Smooth muscle cell of the brain vasculature (primary cell): ENCODE measurements at places on chromosomes 1 and 21.

- no peak for DNase-seq
These were observed 113.9 kb downstream of the CLIC6 start for GRCh38 chr21:34782506-34783360.

- DNase-seq: no peak
These were observed 25.0 kb downstream of the TATDN3 start for GRCh38 chr1:212816567-212817278.

- no peak for DNase-seq
These were observed 11.3 kb downstream of the SPATC1L start for GRCh38 chr21:46172863-46173528.

- peak; percentile 62 for DNase-seq
These were observed at the start of gene IFI44L for GRCh38 chr1:78619803-78620579. Gene IFI44L (plus strand): TSS chr1:78620448. CDS start chr1:78627916, 7,468 bp downstream.

DNA sequence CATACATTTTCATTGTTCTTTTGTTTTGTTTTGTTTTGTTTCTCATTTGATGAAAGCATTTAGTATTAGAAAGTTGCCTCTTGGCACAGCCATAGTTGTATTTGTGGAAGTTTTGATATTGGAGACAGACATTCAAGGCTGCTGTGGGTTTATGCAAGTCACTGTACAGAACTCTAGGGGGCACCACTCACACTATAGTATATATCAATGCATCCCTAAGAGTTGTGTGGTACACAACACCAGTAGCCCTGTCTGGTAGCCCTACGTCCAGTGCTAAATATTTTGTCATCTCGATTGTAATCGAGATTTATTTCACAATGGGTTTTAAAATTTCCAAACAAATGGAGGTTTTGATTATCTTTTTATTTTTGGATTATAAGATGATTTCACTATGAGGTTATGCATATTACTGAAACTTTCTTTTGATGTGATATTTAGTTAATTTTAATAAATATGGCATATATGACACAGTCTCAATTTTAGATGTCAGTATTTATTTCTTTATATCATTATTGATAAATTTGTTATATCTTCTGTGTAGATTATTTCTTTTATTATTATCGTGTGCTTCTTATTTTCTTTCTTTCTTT is 112.2 kb downstream of the NR5A2 start:
- no peak for DNase-seq

DNA sequence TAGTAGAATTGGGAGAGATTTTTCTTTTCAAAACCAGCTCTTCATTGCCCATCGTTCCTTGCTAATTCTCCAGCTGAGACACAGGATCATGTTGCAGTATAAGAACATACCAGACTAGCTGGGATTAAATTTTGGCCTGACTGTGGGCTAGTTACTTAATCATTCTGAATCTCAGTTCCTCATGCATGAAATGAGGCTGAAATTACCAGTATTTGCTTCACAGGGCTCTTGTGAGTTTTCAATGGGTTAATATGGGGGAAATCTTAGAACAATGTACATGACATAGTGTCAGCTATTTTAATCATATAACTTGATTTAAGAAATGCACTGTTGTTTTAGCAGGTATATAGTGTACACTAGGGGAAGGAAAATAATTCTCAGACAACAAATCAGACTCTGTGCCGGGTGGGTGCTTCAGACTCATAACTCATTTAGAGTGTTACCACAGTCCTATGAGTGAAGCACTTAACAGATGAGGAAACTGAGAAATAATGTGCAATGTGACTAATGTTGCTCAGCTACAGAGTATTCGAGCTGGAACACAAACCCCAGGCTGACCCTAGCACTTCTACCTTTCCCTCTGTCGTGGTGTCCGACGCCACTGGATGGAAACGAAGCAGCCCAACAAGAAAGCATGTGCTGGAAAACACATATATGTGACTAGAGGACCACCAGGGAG is 137.6 kb upstream of the SGIP1 start:
- no peak for DNase-seq

GRCh38 chr1:245855846-245856730 is 651.0 kb downstream of the SMYD3 start:
- no peak for DNase-seq

- no peak for DNase-seq
These were observed 290.2 kb downstream of the SPATA17 start for GRCh38 chr1:217921126-217921904.

GRCh38 chr1:14541348-14541747 is 57.1 kb upstream of the KAZN start:
- no peak for DNase-seq

GRCh38 chr1:237235091-237235490 is 193.1 kb downstream of the RYR2 start:
- DNase-seq: no peak

DNA sequence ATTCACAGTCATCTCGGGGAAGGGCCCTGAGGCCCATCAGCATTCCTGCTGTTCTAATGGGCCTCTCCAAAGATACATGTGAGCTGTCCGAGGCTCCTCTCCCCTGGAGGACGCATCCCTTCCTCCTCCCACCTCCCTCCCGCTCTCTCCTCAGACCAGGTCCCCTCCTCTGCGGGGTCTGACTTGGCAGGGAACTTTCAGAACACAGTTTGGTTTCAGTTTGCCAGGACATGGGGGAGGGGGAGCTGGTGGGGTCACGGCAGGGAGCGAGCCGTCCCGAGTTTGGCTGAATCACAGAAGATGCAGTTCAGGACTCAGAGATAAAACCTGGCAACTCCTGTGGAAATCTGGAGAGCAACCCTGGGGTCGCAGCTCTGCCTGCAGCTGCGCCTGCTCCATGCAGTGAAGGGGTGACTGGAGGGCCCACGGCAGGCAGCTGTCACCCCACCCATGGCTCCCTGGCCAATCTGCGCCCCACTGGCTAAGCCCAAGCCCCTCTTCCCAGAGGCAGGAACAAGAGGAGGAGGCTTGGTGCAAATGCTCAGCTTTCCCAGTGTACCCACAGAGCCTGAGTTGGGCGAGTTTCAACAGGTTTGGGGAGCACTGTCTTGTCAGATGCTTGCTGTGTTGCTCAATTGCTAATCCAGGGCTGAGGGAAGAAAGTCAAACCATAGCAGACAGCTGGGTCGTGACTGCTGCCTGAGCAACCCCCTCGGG is 5.7 kb downstream of the WNT4 start:
- DNase-seq: no peak

DNA sequence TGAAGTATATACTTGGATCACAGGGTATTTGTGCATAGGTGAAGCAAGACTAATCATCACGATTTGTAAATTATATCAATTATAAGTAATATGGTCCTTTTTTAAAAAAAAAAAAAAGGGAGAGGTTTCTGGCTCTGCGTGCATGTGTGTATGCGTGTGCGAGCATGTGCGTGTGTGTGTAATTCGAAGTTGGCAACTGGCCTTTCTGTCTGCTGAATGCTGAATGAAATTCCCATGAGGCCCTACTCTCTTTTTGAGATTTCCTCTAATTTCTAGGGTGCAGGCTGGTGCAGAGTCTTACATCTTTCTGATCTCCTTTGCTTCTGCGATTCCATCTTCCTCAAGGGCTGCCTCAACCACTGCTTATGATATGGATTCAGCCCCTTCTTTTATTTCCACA is 212.2 kb downstream of the URB2 start:
- DNase-seq: no peak

- DNase-seq: no peak
These were observed 191.1 kb downstream of the TTLL7 start for GRCh38 chr1:83807821-83808220.

GRCh38 chr1:21149430-21149854 is 27.3 kb downstream of the EIF4G3 start:
- DNase-seq: no peak

GRCh38 chr1:33875862-33876261 is 12.0 kb downstream of the HMGB4 start:
- DNase-seq: no peak

GRCh38 chr1:12552951-12553921 is 64.8 kb downstream of the DHRS3 start:
- DNase-seq: no peak

DNA sequence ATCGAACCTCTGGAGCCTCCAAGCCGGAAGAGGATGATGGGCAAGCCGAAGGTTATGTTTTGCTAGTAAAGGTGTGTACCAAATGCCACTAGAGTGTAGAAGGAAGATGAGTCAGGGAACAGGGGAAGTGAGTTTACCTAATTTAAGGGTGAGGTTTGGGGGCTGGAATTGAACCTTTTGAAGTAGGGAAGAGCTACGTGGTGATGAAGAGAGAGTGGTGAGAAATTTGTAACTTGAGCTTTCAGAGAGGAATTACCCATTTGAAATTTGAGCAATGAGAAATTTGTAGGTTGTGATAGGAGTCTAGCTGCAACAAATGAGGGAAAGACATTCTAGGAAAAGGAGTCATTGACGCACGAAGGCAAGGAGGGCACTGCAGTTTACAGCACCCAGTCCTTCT is 70.0 kb upstream of the TENT5C start:
- no peak for DNase-seq

DNA sequence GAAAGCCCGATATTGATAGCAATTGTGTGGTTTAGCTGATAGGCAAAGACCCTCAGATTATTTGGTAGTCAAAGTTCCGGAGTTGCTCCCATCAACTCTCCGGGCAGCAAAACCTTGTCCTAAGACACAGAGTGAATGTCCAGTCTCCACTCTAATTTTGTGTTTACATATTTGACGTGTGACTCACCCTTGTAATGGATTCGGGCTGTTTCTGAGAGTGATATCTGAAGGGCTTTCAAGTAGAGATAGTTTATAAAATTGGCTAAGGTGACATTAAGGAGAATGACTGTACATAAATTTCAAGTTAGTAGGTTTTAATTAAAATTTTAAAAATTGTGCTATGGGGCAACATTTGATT is 154.2 kb downstream of the CNIH3 start:
- DNase-seq: no peak

DNA sequence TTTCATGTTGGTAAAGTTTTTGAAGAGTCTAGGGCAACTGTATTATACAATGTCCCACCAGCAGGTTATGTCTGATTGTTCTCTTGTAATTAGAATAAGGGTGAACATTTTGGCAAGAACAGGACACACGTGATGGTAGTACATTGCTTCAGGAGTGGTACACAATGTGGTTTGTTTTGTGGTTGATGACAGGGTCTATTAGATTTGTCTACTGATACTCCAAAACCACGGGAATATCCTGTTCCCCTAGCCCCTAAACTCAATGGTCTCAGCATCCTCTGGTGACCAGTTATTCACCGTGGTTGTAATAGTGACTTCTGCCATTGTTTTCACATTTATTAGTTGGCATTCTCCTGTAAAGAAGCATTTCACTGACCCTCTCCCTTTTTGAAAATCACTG is 22.1 kb upstream of the ACTA1 start:
- no peak for DNase-seq

DNA sequence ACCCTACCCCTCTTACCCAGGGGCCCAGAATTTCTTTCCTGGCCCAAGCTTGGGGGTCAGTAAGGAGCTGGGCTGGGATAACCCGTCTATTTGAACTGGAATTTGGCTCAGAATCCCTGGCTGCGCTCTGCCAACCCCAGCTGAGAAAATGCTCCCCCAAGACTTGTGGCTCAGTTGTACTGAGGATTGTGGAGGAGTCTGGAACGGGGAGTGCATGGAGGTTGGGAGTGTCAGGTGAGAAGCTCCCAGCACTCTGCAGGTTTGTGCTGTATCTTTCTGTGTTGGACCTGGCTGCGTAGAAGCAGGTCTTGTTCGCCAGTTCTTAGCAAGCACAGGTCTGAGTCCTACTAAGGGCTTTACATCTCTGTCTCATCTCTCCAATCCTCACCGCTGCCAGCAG is 1.6 kb downstream of the TCEA3 start:
- DNase-seq: no peak

GRCh38 chr1:218348628-218349071 is 3.5 kb downstream of the TGFB2 start:
- DNase-seq: no peak
